Omental fat pad (tissue), 4 donors: ENCODE measurements at places on chromosomes 6 and 20. TPM values are rescaled to one million over a fixed set of nuclear protein-coding genes. Genes with fewer than 3 reads are reported as not detected.
A peak's percentile ranks its signal among the peaks of the same experiment; 100 is the strongest.

Gene POM121L2
- total RNA-seq, result not detected

Gene FRK
- 1.9 TPM for total RNA-seq

Gene HAO1
- total RNA-seq, result not detected

Gene SYCP2L
- total RNA-seq, result 1.3 TPM

Gene SRSF12
- total RNA-seq, result 0.25 TPM

GRCh38 chr6:27031302-27031701, 216.2 kb upstream of the PRSS16 start:
- no peak for DNase-seq

DNA sequence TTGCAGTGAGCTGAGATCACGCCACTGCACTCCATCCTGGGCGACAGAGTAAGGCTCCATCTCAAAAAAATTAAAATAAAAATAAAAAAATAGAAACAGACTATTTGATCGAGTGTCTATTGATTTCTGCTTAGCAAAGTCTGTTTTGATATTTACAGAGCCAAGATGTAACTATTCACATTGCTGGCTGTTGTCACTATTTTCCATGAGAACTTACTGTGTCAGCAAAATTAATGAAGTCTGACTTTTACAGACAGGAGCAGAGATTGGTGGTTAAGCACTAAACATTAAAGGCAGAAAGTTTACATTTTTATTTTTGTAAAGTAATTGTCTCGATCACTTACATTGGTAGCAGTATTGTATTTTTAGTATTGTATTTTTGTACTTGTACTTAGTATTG, 85.0 kb upstream of the CCDC28A start:
- no peak for DNase-seq

- no peak for DNase-seq
These were observed 26.8 kb upstream of the BCAS1 start for GRCh38 chr20:54097236-54097529.

DNA sequence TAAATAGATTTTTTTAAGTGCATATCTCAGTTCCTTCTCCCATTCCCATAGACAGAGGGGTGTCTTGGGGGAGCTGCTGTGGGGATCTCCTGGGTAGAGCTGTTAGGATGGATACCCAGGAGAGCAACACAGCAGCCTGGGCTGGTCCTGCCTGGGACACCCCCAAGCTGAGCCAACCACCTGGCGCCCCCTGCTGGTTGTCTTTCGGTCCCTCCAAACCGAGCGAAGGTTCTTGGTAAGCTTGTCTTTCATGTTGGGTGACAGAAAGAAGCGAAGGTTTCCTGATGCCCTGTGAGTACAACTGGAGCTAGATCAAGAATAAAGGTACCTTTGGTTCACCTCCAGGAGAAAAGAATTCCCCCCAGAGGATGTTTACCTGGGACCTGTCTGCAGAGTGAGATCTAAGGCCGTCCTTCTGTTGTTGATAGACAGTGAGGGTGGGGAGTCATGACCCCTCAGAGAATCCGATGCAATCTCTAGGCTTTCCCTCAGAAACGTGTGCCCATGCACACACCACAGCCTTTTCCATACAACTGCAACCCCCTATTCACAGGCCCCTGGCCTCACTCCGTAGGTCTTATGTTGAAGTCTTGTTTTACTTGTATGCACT, 50.8 kb downstream of the SNX9 start:
- DNase-seq, result peak; percentile 71

- DNase-seq, result no peak
These were observed 202.4 kb downstream of the MOXD1 start for GRCh38 chr6:132198896-132199295.

DNA sequence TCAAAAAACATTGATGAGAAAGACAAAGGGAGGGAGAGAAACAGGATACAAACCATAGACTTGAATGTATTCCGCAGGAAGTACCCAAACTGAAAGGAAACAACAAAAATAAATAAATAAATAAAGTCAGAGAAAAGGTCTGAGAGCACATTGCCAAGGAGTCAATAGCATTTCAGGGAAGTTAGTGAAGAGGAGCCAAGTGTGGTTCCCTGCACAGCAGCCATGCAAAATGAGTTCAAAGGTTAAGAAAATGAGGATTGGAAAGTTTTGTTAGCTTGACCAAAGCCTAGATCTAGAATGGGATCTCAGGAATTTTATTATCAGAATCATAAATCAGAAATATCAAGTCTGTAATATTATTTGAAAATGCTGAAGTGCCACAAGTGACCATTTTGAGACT, 700.0 kb downstream of the MAFB start:
- DNase-seq, result no peak

- no peak for DNase-seq
These were observed 34.0 kb upstream of the GABRR1 start for GRCh38 chr6:89251170-89251569.

DNA sequence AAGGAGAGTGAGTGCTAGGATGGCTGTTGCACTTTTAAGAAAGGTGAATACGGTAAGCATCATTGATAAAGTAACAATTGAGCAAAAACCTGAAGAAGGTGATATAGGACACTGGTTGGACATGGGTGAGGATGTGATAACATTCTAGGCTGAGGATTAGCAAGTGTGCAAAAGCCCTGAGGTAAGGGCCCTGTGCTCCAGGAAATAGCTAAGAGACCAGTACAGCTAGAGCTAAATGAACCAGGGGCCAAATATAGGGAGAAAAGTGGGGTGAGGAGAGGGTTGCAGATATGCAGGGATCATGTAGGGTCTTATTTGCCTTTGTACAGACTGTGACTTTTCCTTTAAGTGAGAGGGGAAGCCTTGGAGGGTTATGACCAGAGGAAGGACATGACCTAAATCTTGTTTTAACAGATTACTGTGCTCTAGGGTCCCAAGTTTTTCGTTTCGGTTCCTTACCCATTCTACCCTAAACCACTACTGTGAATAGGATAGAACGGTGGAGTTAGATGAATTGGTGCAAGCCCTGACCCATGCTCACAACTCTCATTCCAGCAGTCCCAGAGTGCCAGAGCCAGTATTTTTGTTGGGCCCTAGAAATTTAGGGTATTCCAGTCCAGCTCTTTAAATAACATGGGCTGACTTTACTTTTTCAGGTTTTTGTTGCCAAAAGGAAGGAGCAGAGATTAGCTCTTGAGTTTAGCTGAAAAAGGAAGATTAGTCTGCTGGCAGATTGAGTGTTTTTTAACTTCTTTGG, 10.7 kb downstream of the MAPK14 start:
- no peak for DNase-seq

GRCh38 chr6:25118038-25118437, 161.1 kb upstream of the CARMIL1 start:
- DNase-seq, result no peak

GRCh38 chr6:163444077-163444476, 29.6 kb downstream of the QKI start:
- no peak for DNase-seq

- DNase-seq, result no peak
These were observed 3.9 kb downstream of the HMGA1 start for GRCh38 chr6:34240329-34241248.

DNA sequence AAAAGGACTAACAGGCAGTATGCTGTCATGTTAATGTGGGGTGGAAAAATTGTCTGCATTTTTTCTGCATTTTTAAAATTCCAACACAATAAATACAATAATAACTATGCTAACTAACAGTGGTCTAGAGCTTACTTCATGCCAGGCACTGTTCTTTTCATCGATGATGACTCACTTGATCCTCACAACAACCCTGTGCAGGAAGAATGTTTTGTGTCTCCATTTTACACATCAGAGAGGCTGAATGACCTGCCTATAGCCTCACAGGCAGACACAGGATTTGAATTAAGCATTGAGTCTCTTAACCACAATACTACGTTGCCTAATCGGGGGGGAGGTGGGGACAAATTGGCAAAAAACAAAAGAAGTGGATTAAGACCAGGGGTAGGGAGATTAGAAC, 26.9 kb upstream of the FANCE start:
- DNase-seq, result no peak

DNA sequence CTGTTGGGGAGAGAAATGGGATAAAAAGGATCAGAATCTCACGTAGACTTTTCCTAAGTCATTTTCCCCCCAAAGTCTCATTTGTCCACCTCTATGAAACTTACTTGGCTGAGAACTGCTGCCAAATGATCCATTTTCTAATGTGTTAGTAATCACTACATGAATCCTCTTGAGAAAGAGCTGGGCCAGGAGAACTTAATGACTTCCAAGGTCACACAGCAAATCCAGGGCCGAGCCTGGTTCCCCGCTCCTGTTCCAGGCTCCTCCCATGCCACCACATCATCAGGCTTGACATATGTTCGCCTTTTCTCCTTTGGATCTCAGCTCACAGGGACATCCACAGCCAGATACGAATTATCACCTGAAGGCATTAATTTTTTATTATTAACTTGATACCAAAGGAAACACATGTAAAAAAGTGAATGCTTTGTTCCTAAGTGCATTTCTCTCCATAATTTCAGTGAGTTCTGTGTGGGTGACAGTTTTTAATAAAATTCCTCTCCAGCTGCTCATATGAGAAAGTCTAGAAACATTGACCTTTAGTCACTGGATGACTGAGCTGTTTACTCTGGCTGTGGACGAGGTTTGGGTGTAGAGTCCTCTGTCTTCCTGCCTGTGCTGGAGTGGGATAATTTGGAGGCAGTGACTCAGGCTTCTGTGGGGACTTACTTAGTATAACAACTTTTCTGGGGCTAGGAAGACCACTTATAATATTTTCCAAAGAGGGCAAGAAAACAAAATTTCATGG, 276.3 kb downstream of the PAX1 start:
- DNase-seq, result no peak

DNA sequence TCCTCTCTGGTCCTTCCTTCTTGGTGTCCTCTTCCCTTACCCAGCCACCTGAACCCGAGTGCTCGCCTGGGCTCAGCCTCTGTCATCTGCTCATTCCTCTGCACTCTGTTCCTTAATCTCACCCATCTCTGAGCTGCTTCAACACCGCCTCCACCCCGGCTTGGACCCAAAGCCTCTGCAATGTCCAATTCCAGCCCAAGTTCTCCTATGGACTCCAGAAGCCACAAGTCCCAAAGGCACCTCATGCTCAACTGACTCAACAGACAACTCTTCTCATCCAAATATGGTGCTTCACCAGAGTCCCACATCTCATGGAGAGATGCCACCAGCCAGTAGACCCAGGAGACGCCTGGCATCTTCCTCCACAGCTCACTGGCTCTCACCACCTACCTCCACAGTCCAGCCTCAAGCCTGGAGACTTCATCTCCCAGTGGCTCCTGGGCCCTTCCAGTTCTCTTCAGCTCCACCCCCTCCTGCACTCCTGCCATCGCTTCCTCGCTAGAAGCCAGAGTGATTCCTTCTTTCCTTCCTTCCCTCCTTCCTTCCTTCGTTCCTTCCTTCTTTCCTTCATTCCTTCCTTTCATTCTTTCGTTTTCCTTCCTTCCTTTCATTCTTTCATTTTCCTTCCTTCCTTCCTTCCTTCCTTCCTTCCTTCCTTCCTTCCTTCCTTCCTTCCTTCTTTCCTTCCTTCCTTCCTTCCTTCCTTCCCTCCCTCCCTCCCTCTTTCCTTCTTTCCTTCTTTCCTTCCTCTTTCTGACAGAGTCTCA, 40.9 kb upstream of the NNAT start:
- no peak for DNase-seq
